ENCODE measurements at places on chromosomes 6 and 20.

GRCh38 chr20:59673998-59674445 is 69.7 kb downstream of the PHACTR3 start:
- DNase-seq: no peak

DNA sequence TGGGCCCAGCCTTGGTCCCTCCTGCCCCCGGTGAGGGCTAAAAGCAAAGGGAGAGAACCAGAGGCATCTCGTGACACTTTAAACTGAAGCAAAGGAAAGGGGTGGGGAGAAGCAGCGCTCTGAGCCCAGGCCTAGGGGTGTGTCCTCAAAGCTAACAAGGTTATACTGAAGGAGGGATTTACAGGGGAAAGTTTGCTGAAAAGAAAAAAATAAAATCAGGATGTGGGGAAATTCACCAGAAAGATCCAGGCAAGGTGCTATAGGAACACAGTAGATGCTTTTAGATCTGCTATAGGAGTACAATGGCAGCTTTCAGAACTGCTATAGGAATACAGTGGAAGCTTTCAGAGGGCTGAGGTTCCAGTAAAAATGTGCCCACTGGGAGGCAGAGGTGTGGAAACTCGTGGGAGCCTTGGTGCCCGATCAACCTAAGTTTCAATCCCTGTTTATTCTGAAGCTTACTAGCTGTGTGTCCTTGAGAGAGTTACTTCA is at the start of gene COL9A1:
COL9A1 (minus strand) TSS at position 51 of the 492 bp plus-strand sequence. CDS start 160 bp downstream, outside the sequence.
- no peak for DNase-seq

DNA sequence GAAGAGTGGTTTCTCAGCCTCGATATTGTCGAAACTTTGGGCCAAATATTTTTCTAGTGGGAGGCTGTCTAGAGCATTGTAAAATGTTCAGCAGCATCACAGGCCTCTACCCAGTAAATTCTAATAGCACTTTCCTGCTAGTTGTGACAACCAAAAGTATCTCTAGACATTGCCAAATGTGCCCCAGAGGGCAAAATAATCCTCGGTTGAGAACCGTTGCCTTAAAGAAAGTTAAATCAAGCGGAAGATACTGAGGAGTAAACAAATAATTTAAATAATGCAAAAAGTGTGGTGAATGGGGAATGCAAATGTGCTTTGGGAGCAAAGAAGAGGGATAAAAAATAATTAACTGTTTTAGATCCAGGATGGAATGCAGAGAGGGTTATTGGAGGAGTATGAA is 106.4 kb upstream of the ASCC3 start:
- no peak for DNase-seq

- DNase-seq: no peak
Measured at GRCh38 chr6:7170117-7170732, 62.5 kb downstream of the RREB1 start.

- no peak for DNase-seq
Measured at GRCh38 chr6:167152862-167153261, 4.9 kb downstream of the GPR31 start.

GRCh38 chr6:14489445-14489844 is 371.9 kb downstream of the CD83 start:
- DNase-seq: no peak

DNA sequence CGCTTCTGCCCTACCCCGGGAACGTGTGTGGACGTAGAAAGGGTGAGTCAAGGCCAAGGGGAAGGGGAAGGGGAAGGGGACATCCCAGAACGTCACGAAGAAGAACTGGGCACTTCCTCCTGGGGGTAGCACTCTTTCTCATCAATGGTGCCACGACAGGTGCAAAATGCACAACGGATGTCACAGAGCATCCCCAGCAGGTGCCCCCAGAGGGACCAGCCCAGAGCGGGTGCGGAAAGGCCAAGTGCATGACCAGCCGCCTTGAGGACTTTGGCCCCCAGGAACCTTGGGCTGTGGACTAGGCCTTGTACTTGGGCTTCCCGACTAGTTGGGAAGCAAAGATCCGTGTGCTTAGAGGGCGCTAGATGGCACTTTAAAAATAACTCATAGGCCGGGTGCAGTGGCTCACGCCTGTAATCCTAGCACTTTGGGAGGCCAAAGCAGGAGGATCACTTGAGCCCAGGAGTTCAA is 12.1 kb upstream of the SRC start:
- DNase-seq: no peak

GRCh38 chr20:1334370-1334731 is 5.4 kb upstream of the SDCBP2 start:
- no peak for DNase-seq

- DNase-seq: no peak
Measured at GRCh38 chr6:95548188-95548786, 29.0 kb upstream of the MANEA start.

- DNase-seq: no peak
Measured at GRCh38 chr20:47531458-47531857, 29.8 kb downstream of the NCOA3 start.

DNA sequence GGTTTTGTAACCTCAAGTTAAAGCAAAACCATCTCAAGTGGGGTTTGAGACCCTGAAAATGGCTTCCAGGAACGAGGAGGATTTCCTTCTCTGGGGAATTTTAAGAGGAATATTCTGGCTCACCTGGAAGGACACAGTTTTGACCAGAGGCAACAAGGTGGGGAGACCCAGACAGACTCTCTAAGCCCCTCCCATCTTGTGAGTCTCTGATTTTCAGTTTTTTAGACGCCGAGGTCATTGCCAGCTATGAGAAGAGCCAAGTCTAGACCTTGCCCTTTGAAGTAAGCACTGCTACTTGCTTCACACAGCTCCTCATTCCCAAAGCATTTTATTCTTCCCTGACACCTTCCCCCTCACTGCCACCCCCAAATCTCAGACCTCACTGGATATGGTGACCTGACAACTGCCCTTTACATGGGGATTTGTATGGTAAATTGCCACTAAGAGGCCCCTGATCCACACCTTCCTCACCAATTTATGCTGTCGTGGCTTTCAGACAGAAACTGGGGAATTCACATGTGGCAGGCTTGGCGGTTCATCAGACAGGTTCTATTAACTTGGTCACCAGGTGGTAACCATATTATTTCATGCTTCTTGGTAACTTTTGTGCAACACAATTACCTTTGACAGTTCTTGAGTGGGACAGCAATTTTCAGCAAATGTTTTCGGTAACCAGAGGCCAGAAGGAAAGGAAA is 116.2 kb downstream of the ISM1 start:
- DNase-seq: no peak

GRCh38 chr20:18731940-18732339 is 81.6 kb upstream of the SCP2D1 start:
- no peak for DNase-seq

DNA sequence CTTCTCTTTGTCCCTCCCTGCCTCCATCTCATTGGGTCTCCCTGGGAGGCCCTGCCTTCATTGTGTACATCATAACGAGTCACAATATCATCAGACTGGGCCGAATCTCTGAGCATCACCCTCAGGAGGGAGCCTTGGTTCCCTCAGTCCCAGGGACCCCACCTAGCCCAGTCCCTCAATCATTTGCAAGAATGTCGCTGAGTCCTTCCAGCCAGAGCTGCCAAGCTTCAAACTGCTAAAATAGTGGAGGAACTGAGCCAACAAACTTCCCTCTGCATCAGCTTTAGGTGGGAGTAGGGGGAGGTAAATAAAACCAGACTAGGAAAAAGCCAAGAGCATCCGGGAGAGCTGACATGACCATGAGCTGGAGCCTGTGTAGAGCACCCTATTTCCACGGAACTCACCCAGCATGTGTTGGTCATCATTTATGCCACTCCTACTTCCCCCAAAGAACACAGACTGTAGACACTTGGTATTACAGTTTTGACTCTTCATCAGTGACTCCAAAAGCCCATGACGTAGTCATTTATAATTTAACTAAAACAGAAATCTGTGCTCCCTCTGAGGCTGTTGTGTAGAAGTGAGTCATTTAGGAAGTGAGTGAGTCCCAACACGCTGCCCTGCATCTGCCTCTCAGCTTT is 28.8 kb upstream of the IL17A start:
- DNase-seq: no peak

DNA sequence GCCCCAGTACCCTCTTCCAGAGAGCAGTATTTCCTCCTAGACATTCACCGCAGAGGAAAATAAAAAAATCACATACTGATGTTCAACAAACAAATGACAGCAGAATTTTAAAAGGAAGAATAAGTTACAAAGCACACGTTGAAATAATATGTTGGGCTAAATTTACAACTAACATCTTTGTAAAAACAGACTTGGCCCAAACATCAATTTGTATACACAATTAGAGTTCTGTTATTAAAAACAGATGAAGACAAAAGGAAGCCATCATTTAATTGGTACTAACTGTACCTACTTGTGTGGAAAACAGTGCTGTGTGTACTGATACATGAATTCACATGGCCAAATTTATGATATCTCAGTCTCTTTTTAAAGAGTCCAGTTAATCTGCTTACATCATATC is 46.3 kb downstream of the KIF6 start:
- no peak for DNase-seq

- DNase-seq: no peak
Measured at GRCh38 chr6:6906570-6907213, 201.1 kb upstream of the RREB1 start.

GRCh38 chr6:98832284-98833056 is 1.9 kb upstream of the POU3F2 start:
- no peak for DNase-seq

GRCh38 chr6:148529010-148529409 is 186.4 kb downstream of the SASH1 start:
- DNase-seq: no peak

DNA sequence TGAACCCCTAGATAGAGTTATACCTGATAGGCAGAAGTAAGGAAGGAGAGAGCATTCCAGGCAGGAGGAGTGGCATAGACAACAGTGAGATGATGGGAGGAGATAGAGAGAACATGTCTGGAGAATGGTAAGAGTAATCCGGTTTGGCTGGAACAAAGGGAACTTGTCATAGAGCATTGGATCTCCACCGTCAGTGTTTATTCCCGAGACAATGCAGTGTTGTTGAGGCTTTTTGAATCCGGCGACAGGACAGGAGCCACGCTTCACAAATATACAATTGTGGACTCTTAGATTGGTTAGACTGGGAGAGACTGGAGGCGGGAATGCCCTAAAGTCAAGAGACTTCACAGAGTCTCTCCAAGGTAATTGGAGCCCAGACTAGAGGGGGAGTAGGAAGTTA is 119.8 kb downstream of the ANKS1A start:
- no peak for DNase-seq

- DNase-seq: no peak
Measured at GRCh38 chr6:134553936-134554335, 236.0 kb upstream of the SGK1 start.

GRCh38 chr6:31922942-31923341 is 4.6 kb upstream of the C2 start:
- no peak for DNase-seq

DNA sequence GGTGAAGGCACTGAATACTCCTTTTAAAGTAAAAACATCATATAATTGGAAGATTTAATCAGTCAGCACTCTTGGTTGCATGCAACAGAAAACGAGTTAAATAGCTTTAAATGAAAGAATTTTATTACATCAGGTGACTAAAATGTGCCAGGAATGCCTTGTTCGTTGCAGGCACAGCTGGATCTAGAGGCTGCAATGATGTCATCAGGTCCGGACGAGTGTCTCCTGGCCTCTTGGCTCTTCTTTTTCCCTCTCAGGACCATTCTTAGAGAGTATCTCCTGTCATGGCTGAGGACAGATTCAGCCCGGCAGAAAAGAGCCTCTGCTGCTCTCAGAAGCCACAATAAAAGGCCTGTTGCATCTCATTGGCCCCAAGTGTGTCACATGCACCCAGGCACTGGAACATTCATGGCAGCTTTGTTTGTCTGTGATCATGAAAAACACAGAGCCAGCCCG is 510.7 kb upstream of the SULF2 start:
- no peak for DNase-seq

- DNase-seq: no peak
Measured at GRCh38 chr20:1087311-1087905, 31.0 kb upstream of the PSMF1 start.

DNA sequence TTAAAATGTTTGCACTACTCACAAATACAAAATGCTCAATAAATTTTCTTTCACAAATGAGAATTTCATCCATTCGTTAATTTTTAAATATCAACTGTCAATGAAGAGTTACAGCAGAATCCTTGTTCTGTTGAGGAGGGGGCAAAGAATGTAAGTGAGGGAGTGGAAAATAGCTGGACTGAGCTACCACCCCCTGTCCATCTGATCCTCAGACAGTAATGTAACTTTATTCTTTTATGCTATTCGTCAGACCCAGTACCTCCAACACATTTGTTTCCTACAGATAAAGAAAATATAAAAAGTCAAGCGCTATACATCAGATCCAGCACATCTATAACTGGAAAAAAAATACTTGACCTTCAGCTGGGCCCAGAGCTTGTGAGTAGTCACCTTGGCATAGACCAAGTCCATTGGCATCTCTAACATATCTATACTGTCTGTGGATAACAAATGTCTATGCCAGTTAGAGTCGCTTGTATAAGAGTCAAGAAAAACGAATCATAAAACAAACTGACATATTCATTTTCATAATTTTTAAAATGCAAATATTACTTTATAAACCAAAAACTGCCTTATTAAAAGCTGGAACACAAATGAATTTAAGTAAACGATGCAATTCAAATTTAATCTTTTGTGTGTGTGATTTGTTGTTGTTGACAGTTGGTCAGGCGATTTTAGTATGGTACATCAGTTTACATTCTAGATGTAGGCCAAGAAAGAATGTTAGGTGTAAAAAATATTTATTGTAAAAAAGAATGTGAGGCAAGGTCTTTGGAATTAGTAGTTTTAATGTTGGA is 57.2 kb upstream of the HFE start:
- no peak for DNase-seq

- DNase-seq: no peak
Measured at GRCh38 chr6:127904160-127904559, 3.3 kb upstream of the THEMIS start.

GRCh38 chr6:134590449-134590848 is 272.5 kb upstream of the SGK1 start:
- no peak for DNase-seq

DNA sequence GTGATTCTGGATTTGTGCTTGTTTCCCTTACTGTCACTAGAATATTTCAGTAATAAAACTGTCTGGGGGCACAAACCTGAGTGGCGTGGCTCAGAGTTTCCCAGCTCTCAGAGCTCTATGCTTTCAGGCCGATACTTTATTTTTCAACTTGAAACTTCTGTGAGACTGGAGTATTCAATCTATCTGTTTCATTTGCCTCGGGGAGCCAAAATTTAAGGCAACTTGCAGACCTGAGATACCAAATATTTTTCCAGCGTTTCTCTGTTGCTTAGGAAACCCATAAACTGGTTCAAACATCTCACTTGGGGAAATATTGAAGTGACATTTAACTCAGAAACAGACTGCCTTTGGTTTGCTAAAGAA is 74.7 kb downstream of the SOBP start:
- DNase-seq: no peak

GRCh38 chr6:56616967-56617366 is 25.7 kb downstream of the DST start:
- DNase-seq: no peak

- no peak for DNase-seq
Measured at GRCh38 chr20:39117491-39117890, 155.3 kb downstream of the DHX35 start.

- no peak for DNase-seq
Measured at GRCh38 chr20:404088-404487, 4.0 kb upstream of the RBCK1 start.

- DNase-seq: no peak
Measured at GRCh38 chr6:132391391-132392269, 9.6 kb downstream of the MOXD1 start.

Data from stimulated activated CD8-positive, alpha-beta memory T cell treated with anti-CD3 and anti-CD28 coated beads, Interleukin-7, amount 100 ng/mL, for 48 hours (primary cell).